Effector CD4-positive, alpha-beta T cell (primary cell): ENCODE measurements at places on chromosomes 6 and 20.

DNA sequence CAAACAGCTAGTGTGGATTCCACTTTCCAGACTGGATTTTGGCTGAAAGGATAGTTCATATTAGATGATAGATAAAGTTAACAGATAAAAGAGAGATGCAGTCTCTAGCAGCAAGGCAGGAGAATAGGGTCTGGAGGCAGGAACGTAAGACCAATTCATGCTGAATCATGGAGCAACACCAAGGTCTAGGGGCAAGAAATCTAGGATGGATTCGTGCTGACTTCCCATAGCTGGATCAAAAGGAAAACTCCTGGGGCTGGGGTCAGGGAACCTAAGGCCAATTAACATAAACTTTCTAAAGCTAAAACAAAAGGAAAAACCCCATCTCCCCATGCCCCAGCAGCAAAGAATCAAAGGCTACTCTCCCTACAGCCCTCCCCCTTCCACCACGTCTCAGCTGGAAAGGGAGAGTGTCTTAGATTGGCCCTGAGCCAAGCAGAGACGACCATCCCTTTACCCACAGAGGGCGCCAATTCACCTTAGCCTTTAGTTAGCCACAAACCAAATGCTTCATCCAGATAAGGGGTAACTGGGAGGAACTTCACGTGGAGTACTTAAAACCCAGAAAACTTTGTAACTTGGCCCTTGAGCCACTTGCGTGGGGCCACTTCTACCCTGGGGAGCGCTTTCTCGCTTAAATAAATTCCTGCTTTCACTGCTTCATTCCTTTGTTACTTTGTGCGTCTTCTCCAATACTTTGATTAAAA is 7.6 kb downstream of the TREM1 start:
- DNase-seq: peak; percentile 42

- no peak for DNase-seq
Observed at GRCh38 chr20:42531508-42531961, 658.2 kb downstream of the PTPRT start.

DNA sequence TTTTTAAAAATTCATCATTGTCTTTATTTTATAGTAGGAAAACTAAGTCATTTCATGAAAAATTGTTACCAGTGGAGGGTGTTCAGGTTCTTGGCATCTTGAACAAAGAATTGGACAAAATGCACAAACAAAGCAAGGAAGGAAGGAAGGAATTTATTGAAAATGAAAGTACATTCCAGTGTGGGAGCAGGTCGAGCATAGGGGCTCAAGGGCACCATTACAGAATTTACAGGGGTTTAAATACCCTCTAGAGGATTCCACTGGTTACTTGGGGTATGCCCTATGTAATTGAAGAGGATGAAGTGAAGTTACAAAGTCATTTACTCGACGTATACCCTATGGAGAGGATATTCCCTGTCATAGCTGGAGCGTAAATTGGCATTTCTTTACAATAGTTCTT is 37.4 kb upstream of the HDAC2 start:
- DNase-seq: no peak

GRCh38 chr20:24598996-24599395 is 129.6 kb downstream of the SYNDIG1 start:
- DNase-seq: no peak

DNA sequence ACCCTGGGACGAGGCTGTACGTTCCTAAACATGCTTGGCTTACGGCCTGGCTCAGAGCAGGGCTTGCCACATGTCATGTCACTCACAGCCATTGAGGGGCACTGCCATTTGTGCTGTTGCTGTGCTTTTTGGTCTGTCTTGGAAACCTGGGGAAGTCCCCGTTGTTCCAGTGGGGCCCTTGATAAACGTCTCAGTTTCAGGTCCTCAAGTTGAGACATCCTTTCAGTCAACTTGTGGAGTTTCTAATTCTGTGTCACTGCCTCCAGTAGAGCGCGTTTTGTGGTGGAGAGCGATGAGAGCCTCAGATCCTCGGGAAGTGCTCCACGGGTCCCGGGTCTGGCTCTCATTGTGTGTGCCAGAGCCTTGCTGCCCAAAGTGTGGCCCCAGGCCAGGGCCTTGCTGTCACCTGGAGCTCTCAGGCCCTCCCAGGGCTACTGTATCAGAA is 43.0 kb upstream of the CCR6 start:
- peak; percentile 45 for DNase-seq

- DNase-seq: no peak
Observed at GRCh38 chr20:41523857-41524256, 94.3 kb downstream of the CHD6 start.
